GM13977 (cell line): ENCODE measurements at places on chromosomes 5 and 9.

DNA sequence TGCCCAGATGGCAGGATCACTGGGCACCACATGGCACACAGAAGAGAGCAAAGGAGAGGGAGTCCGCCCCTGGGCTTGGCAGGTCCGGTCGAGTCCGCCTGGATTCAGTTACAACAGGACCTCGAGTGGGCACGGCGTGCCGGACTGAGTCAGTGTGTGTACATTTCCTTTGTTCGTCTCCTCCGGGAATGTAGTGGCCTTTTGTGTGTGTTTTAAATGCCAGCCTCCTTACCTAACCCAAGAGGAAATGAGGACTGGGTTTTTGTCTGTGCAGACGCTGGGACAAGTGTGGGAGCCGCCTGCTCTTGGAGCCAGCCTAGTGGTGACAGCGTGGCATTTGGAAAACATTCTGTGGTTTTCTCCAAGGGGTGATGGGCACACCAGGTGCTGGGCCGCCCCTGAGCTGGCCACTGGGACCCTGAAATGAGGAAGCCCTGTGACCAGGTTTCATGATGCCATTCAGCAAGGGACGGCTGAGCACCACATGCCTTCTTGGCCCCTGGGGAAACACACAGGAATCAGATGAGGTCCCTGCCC, 9.6 kb downstream of the NEK6 start:
- no peak for DNase-seq

DNA sequence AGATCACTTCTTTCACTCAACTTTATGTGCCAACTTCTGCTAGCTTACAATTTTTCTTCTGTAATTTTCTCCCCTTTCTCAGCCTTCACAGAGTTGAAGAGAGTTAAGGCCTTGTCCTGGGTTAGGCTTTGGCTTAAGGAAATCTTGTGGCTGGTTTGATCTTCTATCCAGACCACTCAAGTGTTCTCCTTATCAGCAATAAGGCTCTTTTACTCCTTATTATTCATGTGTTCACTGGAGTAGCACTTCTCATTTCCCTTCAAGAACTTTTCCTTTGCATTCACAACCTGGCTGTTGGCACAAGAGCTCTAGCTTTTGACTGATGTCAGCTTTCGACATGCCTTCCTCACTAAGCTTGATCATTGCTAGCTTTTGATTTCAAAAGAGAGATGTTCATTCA, 86.9 kb upstream of the ALDH1B1 start:
- no peak for DNase-seq

DNA sequence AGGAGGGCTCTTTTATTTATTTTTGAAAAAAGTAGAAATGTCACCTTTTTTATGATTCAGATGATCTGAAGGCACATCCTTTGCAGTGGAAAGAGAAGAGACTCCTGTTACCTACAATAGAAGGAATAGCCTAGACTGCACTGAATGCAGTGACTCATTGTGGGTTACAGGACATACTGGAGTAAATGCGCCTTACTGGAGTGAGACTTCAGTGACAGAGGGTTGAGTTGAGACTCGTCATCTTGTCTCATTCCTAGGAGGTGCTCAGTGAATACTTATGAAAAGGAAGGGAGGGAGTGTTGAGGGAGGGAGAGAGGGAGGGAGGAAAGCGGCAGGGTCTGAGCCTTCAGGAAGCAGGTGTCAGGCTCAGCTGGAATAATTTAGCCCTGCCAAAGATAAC, 25.2 kb downstream of the ANKRA2 start:
- DNase-seq, result no peak

DNA sequence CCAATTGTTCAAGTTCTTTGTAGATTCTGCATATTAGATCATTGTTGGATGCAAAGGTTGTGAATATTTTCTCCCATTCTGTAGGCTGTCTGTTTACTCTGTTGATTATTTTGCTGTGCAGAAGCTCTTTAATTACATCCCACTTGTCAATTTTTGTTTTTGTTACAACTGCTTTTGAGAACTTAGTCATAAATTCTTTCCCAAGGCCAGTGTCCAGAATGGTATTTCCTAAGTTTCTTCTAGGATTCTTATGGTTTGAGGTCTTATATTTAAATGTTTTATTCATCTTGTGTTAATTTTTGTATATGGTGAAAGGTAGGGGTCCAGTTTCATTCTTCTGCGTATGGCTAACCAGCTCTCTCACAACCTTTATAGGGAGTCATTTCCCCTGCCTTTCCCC, 116.5 kb downstream of the CPLANE1 start:
- no peak for DNase-seq

- DNase-seq, result no peak
Observed at GRCh38 chr9:115220319-115221005, 102.5 kb upstream of the TNC start.

DNA sequence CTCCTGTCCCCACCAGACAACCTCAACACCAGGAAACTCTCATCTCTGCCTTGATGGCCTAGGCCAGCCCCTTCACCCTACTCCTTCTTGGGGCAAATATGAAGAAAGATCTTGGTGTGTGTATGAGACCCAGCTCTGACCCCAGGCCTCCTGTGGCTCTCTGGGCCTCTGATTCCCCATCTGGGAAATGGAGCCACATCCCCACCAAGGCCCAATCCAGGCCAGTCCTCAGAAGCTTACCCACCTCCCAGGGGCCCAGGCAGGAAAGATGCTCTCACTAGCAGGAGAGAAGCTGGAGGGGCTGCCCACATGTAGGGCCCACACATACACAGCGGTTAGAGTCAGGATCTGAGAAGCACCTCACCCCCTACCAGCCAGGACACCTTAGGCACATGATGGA, 38.9 kb downstream of the BICD2 start:
- no peak for DNase-seq

DNA sequence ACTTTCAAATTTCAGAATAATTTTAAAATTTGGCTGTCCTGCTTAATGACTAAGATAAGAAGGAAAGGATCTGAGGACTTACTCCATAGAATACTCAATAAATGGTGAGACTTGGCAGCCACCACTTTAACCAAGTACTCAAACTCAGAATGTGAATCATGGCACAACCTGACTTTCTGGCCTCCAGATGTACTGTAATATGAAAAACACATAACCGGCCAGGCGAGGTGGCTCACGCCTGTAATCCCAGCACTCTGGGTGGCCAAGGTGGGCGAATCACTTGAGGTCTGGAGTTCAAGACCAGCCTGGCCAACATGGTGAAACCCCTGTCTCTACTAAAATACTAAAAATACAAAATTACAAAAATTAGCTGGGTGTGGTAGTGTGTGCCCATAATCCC, 10.0 kb upstream of the MARCHF6 start:
- no peak for DNase-seq

DNA sequence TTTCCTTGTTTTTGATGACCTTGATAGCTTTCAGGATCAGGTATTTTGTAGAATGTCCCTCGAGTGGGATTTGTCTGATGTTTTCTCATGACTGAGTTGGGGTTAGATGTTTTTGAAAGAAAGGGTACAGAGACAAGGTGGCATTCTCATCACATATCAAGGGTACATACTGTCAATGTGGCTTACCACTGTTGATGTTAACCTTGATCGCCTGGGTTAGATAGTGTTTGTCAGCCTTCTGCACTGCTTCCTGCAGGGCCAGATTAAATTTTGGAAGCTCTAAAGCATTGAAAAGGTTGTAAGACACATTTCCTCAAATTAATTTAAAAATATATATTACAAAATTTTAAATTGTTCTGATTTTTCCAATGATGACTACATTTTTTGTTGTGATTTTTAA, 287.4 kb upstream of the ACTBL2 start:
- DNase-seq, result no peak

GRCh38 chr5:37370550-37370863, 399 bp downstream of the NUP155 start:
- DNase-seq, result no peak

- DNase-seq, result no peak
Observed at GRCh38 chr9:127634021-127634420, 21.9 kb downstream of the STXBP1 start.

- no peak for DNase-seq
Observed at GRCh38 chr5:177025101-177025601, 2.7 kb downstream of the ZNF346 start.

GRCh38 chr9:117178596-117179375, 236.1 kb downstream of the ASTN2 start:
- DNase-seq, result no peak

DNA sequence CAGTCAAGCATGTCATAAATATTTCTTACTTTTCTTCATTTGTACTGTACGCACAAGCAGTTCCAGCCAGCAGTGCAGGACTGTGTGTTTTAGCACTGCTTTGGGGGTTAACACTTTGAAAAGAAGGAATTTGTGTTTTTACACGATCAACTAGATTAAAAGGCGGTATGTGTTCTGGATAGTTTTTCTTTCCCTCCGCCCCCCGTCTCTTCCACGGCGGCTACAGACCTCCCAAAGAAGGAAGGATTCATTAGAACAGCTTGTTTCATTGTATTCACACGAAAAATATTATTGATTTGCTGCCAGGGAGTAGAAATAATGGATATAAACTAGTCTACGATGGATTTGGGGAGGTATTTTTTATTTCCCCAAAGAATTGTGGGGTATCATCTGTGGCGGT, 336.8 kb upstream of the RFX3 start:
- DNase-seq, result no peak

GRCh38 chr5:134394932-134395331, 16.7 kb downstream of the CDKN2AIPNL start:
- DNase-seq, result no peak

DNA sequence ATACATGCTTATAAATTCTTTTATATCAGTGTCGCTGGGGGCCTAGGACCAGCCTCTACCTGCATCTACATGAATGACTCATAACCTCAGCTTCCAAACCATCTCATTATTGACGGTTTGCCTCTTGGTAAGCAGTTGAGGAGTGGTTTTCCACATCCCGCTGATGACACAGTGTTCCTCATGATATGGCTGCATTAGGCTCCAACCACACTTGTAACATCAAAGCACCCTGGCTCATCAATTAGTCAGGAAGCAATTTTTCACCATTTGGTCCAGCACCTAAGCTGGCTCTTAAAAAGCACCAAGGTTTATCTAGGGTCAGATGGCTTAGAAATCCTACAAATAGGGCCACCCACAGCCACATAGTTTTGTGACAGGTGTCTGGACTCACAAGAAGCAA, 402.4 kb downstream of the ARHGEF28 start:
- no peak for DNase-seq
